Right hindlimb (tissue), 1 donor: ENCODE measurements at places on chromosomes 12 and 14.

GRCh38 chr12:41212625-41213024, 24.5 kb downstream of the PDZRN4 start:
- DNase-seq: no peak

DNA sequence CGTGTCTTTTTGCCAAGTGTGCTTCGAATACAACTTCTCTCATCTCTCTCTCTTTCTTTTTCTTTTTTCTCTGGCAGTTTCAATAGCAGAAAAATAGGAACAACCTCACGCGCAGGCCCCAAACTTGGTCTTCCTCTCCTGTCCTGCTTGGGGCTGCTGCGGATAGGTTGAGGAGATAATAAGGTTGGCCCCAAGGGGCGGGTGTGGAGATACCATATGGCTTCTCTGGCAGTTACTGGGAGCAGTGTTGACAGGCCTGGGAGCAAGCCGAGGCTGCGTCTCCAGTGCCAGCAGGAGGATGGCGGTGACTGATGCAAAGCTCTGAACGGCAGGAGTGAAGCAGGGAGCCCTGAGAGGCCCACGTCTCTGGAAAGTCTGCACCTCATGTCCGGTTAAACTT, 89.5 kb upstream of the MANSC4 start:
- peak; percentile 38 for DNase-seq

DNA sequence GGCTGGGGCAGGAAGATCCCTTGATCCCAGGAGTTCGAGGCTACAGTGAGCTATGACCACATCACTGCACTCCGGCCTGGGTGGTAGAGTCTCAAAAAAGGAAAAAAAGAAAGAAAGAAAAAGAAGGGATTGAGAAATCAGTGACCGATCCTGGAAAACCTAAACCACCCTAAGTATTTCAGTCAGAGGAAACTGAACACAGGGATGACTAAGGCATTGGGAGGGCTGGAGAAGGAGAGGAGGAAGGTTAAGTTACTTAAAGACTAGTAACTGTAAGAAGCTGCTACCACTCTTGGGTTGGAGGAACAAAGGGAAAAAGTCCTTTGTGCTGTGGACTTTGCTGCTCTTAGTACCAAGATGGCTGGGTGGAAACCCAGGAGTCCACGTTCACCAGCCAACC, 10.6 kb downstream of the HHIPL1 start:
- no peak for DNase-seq

DNA sequence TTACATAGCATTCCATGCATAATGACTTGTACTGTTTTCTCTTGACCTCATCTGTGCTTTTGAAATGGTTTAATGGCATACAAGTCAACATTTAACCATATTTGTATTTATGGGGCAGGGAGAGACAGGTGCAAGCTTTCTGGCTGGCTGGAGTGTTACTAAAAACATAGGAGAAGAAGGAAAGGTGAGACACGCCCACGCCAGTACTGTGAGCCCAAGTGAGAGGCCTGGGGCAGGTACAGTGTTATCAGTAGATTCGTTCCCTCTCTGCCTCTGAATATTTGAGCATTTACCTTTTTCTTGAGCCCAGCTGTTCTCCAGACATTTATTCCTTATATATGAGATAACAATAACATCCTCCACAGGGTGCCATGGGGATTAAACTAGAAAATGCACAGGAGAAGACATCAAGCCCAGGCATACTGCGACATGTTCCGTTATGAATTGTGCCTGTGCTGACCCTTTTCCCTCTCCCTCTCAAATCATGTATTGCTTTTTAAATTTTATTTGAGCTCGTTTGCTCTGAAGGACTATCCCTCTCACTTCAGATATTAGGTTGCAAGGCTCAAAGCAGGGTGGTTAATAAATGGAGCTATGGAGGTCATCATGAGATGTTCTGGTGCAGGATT, 34.6 kb upstream of the TUBA1C start:
- DNase-seq: no peak

DNA sequence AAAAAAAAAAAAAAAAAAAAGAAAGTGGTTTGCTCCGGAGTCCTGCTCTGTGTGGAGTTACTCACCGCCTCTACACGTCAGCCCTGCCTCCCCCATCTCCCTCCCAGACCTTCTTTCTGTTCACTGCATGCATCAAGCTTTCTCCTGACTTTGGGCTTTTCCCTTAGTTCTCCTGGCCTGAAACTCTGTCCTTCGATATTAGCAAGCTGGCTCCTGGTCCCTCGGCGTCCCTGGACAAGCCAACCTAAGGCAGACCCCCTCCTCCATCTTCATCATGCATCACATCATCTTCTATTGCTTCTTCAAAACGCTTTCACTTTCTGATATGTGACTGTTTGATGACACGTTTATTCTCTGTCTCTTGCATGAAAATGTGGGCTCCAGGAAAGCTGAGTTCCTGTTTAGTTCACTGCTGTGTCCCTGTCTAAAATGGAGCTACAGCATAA, 40.6 kb downstream of the SLC15A4 start:
- no peak for DNase-seq

GRCh38 chr12:91613223-91613779, 430.7 kb upstream of the DCN start:
- DNase-seq: no peak

DNA sequence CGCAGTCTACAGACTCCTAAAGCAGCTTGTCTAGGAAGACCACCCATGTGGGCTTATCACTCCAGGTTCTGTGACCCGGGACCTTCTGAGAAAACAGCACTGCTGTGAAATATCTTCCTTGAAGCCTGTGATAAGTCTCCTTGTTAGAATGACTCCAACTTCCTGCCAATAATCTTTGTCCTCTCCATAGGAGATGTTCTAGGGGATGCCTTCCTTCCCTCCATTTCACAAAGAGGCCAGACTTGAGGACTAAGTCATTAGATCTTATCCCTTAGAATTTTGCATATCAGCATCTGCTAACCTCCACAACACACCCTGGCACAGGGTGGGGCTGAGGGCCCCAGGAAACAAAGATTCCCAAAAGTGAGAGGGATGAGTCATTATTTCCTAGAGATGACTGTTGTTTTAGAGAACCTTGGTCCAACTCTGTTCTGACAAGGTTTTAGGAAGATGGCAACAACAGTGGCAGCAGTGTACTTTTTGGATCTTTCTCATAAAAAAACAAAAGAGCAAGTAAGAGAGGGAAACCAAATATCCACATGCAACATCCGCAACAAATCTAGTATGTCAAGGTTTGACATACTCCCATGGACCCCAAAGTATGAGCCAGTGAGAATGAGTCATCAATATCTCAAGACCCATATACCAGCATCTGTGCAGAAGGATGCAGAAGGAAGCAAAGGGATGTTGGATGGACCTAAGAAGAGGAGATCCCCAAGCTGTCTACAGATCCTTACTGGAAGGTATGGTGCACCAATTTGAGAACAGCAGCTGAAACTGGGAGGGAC, 6.0 kb downstream of the LTB4R start:
- no peak for DNase-seq

- no peak for DNase-seq
Observed at GRCh38 chr12:93179792-93180191, 197.9 kb upstream of the NUDT4 start.

GRCh38 chr14:92575061-92575747, 61.6 kb downstream of the RIN3 start:
- DNase-seq: no peak

DNA sequence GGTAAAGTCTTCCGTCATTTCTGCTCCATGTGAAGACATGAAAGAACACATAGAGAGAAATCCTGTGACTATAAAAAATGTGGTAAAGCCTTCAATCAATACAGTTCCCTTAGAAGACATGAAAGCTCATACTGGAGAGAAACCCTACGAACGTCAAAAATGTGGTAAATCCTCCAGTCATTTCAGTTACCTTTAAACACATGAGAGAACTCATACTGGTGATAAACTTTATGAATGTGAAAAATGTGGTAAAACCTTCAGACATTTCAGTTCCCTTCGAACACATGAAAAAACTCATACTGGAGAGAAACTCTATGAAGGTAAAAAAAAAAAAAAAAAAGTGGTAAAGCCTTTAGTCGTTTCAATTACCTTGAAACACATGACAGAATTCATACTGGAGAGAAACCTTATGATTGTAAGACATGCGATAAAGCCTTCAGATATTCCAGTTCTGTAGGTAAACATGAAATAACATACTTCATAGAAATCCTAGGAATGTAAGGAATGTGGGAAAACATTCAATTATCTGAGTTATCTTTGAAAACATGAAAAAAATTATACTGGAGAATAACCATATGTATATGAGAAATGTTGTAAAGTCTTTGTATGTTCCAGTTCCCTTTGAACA, 60.4 kb downstream of the MAP4K5 start:
- DNase-seq: no peak

GRCh38 chr12:53179687-53180219, 769 bp upstream of the ZNF740 start:
- no peak for DNase-seq

DNA sequence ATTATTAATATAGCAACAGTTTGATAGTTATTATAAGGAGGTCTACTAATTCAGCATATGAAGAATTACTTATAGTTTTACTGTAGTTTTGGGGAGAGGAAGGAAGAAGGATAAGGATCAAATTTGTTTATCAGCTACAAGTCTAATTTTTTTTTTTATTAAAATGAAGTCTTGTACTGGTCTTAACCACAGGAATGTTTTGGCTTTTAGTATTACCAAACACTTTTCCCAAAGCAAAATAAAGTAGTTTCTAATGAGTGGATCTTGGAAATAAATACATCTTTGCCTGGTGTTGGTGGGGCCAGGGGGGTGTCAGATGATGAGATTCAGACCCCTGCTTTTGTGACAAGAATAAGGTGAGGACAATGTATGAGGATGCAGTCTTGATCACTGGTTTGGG, 57.2 kb upstream of the ZDHHC17 start:
- no peak for DNase-seq

GRCh38 chr12:70467918-70468733, 102.0 kb downstream of the KCNMB4 start:
- no peak for DNase-seq

- DNase-seq: no peak
Observed at GRCh38 chr12:40898505-40898904, 206.3 kb downstream of the CNTN1 start.

- DNase-seq: no peak
Observed at GRCh38 chr12:75533239-75533638, 21.8 kb upstream of the KRR1 start.

DNA sequence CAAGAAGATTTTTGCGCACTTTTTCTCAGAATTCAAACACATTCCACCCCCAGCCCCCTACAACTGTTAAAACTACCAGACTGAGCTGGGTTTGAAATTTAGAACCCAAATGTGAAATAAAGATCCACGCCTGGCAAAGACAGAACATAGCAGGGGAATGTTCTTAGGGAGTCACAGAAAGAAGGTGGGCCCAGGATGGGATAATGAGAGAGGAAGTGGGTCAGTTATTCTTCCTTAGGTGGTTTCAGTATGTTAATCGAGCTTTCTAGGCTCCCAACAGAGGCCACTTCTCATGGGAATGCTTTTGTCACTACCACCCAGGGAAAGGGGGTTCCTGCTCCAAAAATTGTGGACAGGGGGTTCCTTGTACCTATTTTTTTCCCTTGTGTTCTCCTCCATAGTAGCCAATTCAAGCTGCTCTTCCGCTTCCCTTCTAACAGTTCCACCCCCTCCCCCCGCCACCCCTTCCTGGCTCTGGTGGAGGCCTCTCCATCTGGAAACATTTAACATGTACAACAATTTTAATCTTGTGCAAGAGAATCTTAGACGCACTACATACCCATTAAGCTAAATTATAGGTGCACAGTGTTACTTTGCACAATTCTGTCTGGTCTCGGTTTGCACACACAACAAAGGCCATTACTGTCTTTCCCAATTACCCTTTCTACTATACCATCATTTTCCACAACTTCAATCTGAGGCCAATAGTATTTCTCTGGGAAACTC, 218.1 kb downstream of the MON2 start:
- DNase-seq: peak; percentile 94

- no peak for DNase-seq
Observed at GRCh38 chr12:98471085-98471484, 44.3 kb upstream of the TMPO start.

- no peak for DNase-seq
Observed at GRCh38 chr12:74780182-74780849, 242.7 kb downstream of the ATXN7L3B start.

DNA sequence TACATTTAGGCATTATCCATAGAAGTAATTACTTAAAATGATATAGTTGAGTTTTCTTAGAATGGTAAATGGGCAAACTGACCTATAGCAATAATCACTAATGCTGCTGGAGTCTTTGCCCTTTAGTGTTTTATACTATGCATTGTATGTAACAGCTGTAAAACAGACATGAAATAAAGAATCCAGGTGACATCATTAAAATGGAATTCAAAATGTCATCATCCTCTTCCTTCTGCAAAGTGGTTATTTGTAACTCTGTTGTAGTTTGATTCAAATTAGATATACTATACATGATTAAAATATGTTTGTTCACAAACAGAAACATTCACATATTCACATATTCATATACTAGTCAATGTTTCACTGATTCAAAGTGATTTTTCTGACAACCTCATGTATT, 598.8 kb downstream of the SLC16A7 start:
- no peak for DNase-seq

- no peak for DNase-seq
Observed at GRCh38 chr14:24712909-24713308, 78.9 kb upstream of the GZMB start.

GRCh38 chr12:45439039-45439438, 223.1 kb downstream of the ANO6 start:
- DNase-seq: no peak

GRCh38 chr14:64830961-64831360, 48.7 kb downstream of the SPTB start:
- no peak for DNase-seq

DNA sequence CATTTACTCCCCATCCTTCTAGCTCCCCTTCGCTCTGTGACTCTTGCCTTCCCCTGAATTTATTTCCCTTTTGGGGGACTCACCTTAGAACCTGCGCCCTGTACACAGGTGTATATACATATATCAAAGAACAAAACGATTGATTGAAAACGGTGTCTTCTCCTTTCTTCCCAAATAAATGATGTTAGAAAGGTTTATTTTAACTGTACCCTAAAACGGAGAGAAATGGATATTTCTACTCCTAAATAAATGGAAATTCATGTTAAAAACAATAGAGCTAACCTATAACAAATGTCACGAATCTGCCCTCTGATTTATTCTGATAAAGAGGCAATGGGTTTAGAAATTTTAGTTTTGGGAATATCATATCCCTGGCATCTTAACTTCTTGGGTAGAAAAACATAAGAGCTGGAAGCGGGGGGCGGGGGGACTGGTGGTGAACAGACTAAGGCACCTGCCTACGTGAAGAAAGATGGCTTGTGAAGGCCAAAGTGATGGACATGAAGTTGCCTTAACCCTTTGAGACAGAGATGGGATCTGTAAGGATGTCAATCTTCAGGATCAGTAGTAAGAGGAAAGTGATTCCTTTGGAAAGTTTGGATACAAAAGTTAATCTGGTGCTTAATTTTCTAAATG, 8.8 kb upstream of the LHX5 start:
- DNase-seq: no peak

DNA sequence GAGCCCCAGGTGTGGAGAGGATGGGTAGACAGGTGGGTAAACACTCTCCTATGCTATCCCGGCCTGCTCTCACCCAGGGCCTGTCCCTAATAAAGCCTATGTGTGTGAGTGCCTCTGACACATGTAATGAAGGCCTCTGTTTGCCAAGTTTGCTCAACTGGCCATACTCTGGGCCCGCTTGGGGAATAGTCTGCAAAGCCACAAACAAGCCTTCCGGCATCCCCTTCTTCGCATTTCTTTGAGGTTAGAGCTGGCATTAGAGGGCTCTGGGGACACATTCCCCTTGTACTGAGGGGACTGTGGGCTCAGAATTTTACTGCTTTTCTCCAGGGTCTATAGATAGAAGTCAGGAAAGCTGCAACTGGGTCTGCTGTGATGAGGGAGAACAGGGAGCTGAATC, 240.5 kb downstream of the C12orf75 start:
- DNase-seq: peak; percentile 30
